ENCODE measurements at places on chromosomes 6 and 20. TPM values are rescaled to one million over a fixed set of nuclear protein-coding genes. Genes with fewer than 3 reads are reported as not detected.

DNA sequence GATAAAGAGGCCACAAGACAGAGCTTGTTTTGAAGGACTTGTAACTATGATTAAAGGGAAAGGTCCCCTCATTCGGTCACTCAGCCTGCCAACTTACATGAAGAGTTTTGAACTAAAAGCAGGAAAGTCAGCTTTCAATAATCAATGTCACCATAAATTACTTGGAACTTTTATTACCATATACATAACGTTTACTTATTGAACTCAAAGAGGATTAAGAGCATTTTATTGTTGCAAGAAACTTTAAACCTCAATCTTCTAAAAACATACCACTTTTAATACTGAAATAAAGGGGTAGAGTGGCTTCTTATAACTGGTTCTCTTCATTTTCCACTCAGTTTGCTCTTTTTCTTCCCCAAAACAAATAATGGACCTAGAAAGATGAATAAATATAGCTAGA is 65.1 kb downstream of the CNKSR3 start:
- DNase-seq, result no peak

DNA sequence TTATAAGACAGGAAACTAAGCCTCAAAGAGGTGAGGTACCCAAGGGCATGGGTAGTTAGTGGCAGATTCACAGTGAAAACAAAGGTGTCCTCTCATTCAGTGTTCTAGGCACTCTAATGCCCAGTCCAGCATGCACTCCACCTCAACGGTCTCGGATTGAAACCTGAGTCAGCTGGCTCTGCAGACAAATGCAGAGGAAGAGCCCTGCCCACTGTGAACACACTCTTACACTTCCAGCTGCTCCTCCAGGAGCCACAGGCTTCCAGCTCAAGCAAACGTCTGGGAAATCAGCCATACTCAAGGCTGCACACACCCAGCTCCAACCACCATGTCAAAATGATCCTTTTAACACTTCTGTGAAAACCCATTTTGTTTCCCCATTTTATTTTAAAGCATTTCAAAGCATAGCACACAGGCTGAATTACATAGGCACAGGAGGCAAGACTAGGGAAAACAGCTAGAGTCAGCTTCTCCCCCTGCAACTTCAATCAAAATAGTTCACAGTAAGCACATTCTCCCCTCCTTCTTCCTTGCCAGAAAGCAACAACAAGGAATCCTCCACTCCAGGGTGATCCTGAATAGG is 3.0 kb upstream of the IL17A start:
- DNase-seq, result no peak

GRCh38 chr6:141688916-141689315 is 443.8 kb upstream of the GJE1 start:
- no peak for DNase-seq

The PTK7 gene
- 7.8 TPM for total RNA-seq

GRCh38 chr6:23526526-23526925 is 599.5 kb upstream of the NRSN1 start:
- DNase-seq, result no peak

DNA sequence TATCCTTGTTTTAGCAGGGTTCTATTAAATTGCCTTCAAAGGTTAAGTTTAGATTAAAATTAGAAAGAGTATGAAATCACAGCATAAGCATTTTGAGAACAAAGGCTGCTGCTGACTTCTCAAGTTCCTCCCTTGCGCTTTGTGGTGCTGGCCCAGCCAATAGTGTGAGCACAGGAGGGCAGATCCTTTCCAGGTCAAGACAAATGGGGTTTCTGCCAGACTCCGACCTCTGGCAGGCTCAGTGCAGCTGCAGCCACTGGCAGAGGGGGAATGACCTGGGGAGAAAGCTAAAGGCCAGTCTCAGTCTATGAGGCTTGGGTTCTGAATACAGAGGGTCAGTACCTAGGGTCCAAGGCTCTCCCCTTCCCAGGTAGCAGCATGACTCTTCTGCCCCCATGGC is 27.0 kb downstream of the CLIC5 start:
- DNase-seq, result peak; percentile 30

The CYP39A1 gene
- 5.4 TPM for total RNA-seq

- no peak for DNase-seq
Observed at GRCh38 chr6:44826025-44826676, 438.6 kb downstream of the CDC5L start.

- peak; percentile 57 for DNase-seq
Observed at GRCh38 chr6:20182926-20183521, 29.2 kb downstream of the MBOAT1 start.

The CLPSL2 gene
- not detected for total RNA-seq

Measured in left cardiac atrium (tissue), 4 donors.